ENCODE measurements at places on chromosomes 12 and 14.

DNA sequence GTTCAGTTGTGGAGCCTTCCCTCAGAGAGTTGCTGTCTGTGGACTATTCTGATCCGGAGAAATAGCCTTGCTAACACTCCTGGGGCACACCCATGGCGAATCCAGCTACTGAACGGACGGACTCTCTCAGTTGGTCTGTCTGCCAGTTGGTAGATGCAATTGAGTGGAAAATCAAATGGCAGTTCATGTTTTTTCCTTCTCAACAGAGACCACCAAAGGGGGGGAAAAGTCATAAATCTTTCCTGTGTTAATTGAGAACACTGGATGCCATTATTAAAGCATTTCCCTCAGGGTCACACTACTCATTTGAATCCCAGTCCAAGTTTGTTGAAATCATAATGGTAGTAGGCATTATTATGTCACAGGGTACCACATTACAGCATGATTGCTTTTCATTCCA lies 354.3 kb upstream of the FAR2 start:
- DNase-seq, result no peak

- DNase-seq, result no peak
These were observed 36.6 kb downstream of the SFSWAP start for GRCh38 chr12:131747276-131748177.

DNA sequence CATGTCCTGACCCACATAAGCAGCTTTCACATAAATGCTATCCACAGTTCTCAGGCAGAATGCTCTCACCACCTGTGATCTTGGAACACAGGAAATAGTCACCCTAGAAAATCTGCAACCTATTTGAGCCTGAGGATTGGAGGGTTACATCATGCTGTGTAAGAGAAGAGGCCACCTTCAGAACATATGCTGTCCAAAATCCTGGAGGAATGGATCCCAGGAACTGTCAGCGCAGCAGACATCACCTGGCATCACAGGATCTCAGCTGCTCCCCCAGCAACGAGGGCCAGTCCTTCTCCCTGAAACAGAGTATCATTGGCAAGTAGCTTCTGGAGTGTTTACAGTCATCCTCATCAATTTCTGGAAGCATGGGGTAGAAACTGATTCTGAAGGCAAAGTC lies 63.2 kb upstream of the LTA4H start:
- DNase-seq, result no peak

DNA sequence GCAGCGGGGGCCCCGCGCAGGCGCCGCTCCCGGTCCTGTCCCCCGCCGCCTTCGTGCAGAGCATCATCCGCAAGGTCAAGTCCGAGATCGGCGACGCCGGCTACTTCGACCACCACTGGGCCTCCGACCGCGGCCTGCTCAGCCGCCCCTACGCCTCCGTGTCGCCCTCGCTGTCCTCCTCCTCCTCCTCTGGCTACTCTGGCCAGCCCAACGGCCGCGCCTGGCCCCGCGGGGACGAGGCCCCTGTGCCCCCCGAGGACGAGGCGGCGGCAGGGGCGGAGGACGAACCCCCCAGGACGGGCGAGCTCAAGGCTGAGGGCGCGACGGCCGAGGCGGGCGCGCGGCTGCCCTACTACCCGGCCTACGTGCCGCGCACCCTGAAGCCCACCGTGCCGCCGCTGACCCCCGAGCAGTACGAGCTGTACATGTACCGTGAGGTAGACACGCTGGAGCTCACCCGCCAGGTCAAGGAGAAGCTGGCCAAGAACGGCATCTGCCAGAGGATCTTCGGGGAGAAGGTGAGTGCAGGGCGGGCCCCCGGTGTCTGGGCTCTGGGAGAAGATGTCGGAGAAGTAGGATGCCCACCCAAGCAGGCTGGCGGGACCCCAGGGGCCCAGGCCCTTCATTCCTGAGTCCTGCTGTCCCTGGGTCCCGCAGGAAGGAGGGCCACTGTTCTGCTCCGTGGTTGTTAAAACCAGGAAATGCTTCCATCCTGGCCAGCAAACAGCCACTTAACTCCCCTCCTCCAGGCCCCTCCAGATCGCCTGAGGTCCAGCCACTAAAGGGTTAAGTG lies 48.4 kb downstream of the PHETA1 start:
- DNase-seq, result no peak

GRCh38 chr14:73878436-73878835 lies 8.2 kb upstream of the ZNF410 start:
- no peak for DNase-seq

DNA sequence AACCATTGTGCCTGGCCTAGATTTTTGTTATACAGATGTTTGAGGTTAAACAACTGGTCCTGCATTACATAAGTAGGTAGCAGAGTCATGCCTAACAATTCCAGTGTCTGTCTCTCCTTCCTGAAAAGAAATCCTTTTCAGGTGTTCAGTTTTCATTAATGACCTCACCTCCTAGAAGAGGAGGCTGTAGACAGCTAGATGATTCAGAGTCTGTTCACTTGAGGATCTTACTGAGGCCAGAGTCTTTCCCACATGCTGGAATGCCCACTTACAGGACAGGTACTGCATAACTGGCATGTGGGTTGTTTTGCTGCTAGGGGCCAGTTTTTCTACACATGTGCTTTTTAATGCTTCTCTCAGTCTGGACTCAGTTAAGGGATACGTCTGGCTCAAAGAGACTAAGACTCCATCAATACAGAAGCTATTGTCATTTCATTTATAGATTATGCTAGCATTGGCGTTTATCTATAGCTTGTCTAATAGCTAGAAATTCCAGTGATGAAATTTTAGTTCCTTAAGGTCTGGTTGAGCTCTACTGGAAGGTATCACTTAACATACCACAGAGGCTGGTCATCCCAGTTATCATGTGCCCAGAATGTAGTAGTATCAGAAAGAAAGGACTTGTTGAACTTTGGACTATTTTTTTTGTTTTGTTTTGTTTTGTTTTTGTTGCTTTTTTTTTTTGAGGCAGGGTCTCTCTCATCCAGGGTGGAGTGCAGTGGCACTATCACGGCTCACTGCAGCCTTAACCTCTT lies 206.4 kb downstream of the ERC1 start:
- peak; percentile 58 for DNase-seq

DNA sequence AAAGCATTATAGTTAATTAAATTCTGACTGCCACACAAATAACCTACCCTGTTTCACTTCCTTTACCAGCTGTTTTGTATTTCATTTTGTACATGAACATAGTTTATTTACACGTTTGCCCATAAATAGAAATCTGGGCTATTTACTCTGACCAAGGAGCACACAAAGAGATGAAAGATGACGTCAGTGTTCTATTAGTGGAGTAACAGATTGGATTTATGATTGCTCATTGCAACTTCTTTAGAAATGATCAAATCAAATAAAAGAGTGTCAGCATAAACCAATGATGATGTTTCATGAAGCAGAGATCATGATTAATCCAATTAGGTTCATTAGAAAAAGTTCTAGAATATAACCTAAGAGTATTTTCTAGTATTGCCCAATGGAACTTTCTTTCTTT lies 12.0 kb upstream of the RTL1 start:
- no peak for DNase-seq

DNA sequence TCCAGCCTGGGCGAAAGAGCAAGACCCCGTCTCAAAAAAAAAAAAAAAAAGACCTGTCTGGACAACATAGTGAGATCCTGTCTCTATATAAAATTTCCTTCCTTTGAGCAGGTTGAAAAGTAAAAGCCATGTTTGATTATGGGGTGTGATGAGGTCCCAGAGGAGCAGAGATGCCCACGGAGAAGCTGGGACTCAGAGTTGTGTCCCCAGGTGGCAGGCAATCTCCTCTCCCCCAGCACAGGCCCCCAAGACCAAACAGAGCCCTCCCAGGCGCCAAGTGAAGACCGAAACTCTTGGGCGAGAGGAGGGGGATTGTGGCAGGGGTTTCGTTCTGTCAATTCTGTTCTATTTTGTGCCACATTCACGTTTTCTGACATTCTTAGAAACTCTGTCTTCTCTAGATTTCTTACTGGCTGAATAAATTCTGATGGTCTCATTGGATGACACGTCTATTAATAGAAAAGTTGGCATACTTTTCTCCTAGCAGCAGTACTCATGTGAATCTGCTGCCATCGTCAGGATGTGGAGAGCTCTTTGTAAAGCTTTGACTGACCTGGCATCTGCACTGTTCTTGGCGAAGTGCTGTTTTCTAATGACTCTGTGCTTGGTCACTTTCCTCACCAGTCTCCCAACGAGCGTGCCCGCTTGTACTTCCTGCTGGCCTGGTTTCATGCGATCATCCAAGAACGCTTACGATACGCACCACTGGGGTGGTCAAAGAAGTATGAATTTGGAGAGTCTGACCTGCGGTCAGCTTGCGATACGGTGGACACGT lies 43.4 kb downstream of the HSP90AA1 start:
- DNase-seq, result no peak

DNA sequence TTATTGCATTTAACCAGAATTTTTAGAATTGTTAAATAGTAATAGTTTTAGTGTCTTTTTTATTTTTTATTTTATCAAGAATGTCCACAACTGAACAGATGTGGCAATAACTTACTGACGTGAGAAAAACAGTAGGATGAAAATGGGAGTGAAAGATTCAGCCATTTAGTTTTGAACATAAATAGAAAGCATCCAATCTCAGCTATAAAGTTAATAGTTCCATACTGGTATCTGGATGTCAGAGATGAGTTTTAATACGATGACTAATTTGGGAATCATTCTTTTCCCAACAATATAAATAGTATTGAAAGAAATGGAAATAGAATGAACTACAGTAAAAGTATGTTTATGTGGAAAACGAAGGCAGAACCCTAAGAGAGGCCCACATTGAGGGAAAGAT lies 159.4 kb downstream of the EPS8 start:
- DNase-seq, result peak; percentile 65

Measured in fibroblast of skin of abdomen (primary cell).